Mucosa of descending colon (tissue), 3 donors: ENCODE measurements at places on chromosomes 2 and 18. TPM values are rescaled to one million over a fixed set of nuclear protein-coding genes. Genes with fewer than 3 reads are reported as not detected.
A peak's percentile ranks its signal among the peaks of the same experiment; 100 is the strongest.

DNA sequence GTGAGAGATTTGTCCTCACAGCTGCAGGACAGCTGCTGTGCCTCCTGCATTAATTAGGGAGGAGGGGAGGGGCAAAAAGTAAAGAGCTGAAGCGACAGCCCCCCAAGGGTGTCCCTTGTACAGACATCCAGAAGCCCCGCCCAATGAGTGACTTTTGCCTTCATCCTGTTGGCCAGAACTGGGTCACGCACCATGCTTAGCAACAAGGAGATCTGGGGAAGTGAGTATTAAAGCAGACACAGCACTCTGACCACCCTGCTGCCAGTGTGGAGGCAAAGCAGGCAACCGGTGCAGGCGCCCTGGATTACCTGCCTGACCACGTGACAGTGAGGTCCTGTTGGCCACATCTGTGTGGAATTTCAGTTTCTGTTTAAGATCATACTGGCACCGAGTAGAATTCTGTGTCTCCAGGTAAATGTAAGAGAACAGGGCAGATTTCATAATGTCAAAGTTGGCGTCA, 21.5 kb upstream of the BIN1 start:
- peak; percentile 81 for DNase-seq

- DNase-seq, result peak; percentile 34
These were observed at the start of gene CYS1 for GRCh38 chr2:10079870-10080535. Gene CYS1 (minus strand): TSS chr2:10080411. CDS start chr2:10080223, 188 bp downstream.

GRCh38 chr2:42102591-42103450, 55.0 kb downstream of the PKDCC start:
- DNase-seq, result peak; percentile 49

GRCh38 chr18:25279961-25280360, 72.0 kb downstream of the ZNF521 start:
- no peak for DNase-seq

GRCh38 chr2:53286345-53286744, 481.3 kb upstream of the CHAC2 start:
- no peak for DNase-seq

DNA sequence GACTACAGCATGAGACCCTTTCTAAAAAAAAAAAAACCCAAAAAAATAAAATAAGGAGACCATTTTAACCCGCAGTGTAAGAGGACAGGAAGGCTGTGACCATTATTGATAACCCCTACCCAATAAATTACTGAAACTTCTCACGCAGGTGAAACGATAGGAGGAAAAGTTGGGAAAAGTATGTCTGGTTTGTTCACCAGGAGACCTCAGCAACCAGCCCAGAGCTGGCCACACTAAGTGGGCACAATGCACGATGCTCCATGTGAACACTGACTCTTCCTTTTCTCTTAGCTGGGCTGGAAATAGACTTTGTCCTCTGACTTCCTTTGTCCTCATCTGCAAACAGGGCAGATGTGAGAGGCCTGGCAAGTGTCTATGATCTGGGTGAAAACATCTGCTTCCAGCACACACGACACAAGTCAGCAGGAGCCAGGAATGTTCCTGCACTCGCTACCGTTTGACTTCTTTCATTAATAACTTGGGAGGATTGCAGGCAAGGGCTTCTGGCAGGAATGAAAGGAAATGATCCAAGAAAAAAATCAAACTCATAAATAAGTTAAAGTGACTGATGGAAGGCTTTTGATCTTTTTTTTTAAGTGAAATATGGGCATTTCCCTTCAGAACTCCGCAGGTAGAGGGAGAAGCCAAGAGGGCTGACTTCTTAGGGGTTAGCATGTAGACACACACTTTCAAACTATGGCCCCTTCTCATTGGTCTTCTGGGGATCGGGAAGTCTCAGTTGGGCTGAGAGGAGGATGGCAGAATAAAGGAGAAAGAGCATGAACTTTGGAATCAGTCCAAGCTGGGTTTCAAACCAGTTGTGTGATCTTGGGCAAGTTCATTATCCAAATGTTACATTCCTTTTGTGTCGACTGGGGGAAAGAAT, 137.4 kb upstream of the MYCN start:
- no peak for DNase-seq

GRCh38 chr2:44956843-44957242, 15.3 kb downstream of the SIX3 start:
- DNase-seq, result no peak

- DNase-seq, result no peak
These were observed 99.0 kb upstream of the CHAC2 start for GRCh38 chr2:53668624-53669026.

- peak; percentile 46 for DNase-seq
These were observed 96.9 kb downstream of the HDAC4 start for GRCh38 chr2:239303711-239304532.

DNA sequence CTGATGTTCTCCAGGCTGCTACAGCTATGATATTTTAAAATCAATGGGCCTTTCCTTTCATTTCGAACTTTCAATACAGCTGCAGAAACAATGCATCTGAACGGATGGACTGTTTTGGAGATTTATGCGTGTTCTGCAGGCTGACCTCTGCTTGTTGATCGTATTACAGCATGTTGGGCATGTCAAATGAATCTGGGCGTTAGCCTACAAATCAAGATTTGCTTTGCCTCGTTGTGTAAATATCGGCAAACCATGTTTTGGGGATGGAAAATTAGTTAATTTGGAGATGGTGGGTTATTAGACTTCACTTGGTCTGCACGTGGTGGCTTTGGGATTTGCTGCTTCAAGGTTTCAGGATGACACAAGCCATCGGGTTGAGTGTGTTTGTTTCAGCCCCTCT, 129.3 kb downstream of the AGAP1 start:
- no peak for DNase-seq

DNA sequence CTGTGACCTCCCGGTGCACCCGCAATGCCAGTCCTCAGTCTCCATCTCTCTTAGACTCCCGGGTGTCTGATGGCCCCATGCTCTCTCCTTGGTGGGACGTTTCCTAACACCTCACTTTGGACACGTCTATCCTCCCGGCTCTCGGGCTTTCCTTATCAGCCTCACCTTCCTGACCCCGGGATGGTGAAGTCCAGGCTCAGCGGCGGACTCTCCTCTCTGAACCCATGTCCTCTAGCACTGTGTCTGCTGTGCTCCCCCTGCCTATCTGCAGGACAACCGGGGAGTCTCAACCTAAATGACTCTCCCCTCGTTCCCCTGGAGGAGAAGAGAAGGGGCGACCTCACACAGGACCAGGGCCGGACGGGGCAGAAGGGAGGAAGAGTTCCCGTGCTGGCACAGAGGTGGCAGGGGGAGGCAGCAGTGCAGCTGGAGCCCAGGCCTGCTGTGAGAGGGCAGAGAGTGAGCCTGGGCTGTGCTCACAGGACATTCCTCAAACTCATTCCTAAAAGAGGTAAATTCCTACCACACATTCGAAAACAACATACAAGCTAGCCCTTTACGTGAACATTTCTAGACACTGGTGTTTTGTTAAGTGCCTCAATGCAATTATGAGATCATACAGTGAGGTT, 41.9 kb downstream of the MBP start:
- DNase-seq, result no peak

DNA sequence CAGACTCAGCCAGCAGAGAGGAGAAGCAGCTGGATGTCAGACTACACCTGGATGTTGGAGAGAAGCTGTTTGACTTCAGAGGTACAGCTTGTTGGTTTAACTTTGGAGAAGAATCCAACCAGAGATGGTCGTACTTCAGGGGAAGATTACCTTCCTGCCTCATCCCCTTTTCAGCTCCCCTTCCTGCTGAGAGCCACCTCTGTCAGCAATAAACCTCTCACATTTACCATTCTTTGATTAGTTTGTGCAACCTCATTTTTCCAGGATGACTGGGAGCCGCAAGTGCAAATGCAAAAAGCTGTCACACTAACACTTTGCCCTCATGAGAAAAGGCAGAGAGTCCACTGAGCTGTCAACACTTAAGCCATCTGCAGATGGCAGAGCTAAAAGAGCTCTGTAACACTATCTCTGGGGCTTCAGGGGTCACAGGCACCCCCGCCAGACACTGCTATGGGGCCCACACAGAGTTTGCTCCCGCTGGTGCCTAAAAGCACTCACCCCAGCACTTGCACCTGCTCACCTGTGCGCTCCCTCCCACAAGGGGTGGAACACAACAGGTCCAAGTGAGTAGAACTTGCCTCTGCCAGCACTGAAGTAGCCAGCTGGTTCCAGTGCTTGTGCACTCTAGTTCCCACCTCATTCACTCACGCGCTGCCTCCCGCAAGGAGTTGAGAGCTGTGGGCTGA, 391.7 kb downstream of the METTL4 start:
- DNase-seq, result no peak

DNA sequence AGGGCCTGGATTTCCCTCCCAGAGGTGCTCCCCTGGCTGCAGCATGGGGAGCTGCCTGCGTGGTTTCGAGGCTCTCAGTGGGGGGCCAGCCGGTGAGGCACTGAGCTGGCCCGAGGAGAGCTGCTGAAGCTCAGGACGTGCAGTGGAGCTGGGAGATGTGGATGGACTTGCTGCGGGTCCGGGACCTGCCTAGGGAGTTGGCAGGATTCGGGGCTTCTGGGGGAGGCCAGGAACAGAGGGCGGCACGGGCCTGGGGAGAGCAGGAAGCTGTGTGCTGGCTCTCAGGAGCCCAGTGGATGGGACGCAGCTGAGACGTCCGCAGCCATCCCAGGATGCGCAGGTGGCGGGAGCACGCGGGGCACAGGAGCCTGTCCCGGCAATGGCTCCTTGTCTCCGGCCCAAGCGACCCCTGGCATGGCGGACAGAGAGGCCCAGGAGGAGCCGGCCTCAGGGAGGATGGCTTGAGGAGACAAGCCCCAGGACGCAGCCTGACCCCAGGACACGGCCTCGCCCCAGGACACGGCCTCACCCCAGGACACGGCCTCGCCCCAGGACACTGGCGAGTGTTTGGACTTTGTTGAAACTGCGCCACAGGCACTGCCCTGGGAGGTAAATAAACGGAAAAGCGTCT, 116.1 kb downstream of the NFATC1 start:
- peak; percentile 13 for DNase-seq

- DNase-seq, result no peak
These were observed 169.6 kb upstream of the HDAC4 start for GRCh38 chr2:239570216-239570925.

- no peak for DNase-seq
These were observed 137.8 kb downstream of the LAMA3 start for GRCh38 chr18:23826850-23827620.

GRCh38 chr18:52874774-52875173, 534.8 kb downstream of the DCC start:
- no peak for DNase-seq

DNA sequence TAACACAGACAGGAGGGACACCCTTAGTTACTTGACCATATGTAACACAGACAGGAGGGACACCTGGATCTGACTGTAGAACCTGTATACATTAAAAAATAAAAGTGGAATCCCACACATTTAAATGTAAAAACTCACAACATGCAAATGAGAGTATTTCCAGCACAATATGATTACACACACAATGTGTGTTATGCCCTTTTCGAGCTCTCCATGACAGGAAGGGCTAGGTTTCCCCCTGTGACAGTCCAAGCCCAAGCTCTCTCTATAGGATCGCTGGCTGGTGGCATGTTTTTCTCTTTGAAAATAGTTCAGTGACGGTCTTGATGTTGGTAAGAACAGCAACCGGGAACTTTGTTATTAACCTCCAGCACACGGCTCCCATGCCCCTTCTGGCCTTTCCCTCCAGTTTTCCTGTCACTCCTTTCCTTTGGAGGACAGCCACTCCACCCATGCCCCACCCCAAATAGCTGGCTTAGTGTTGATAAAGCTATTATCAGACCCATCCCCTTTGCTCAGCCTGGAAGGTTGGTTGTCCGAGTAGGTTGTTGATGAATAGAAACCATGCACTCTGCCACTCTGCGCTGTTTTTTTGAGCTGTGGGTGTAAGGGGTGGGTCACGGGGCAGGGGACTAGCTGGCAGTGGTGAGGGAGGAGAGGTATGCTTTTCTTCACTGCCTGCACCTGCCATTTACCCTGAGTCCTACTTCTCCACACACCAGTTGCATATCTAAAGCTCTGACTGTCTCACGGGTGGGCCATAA, 2.7 kb downstream of the RASGRP3 start:
- peak; percentile 12 for DNase-seq

- DNase-seq, result no peak
These were observed 242.4 kb downstream of the ARHGAP15 start for GRCh38 chr2:143371616-143372015.

DNA sequence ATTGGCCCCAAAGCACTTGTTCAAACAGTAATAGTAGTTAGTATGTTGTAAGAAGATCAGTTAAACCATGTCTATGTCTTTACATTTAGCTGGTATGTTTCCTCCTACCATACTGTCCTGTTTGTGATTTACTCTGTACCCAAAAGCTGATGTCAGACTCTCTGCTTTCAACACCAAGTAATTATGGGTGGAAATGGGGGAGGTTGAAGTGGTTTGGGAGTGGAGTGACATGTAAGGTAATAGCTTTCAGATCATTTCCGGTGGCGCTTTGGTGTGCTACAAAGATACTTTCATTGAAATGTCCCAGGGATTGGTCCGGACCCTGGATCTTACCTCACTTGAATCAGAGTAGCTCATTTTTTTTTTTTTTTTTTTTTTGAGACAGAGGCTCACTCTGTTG, 39.7 kb upstream of the TGIF1 start:
- no peak for DNase-seq

- DNase-seq, result no peak
These were observed 9.7 kb downstream of the SNED1 start for GRCh38 chr2:241007880-241008710.

DNA sequence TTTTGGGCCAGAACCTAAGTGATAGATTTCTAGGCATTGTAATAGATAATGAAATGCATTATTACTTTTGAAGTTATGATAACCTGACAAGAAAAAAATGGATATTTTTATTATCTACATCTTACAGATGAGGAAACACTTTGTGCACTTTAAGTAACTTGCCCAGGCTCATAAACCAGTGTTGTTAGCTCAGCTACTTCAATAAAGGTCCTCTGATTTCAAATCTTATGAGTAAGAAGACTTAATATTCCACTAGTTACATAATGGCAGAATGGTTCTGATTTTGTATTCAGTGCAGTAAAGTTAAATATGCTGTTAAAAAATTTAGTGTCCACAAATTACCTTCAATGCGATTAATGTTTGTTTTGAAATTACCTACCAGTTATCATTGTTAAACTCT, 199.0 kb downstream of the BABAM2 start:
- DNase-seq, result no peak

GRCh38 chr2:16228471-16228870, 288.1 kb downstream of the MYCN start:
- DNase-seq, result no peak

Gene HEATR5B
- total RNA-seq, result 25.5 TPM

Gene MEP1B
- total RNA-seq, result 6.9 TPM

Gene BCL2
- total RNA-seq, result 25.7 TPM

Gene MDH1B
- 0.60 TPM for total RNA-seq

Gene ANKRD53
- total RNA-seq, result 0.75 TPM

Gene PAX8
- 6.2 TPM for total RNA-seq

Gene TFCP2L1
- 111 TPM for total RNA-seq

Gene SYT4
- 3.8 TPM for total RNA-seq

Gene CAVIN2
- 154 TPM for total RNA-seq

Gene FASTKD1
- total RNA-seq, result 44.4 TPM

Gene UNC80
- total RNA-seq, result 0.12 TPM

Gene NEB
- total RNA-seq, result 0.54 TPM

Gene RNF125
- total RNA-seq, result 18.7 TPM

Gene ST6GAL2
- total RNA-seq, result 1.2 TPM
